GM12892 (cell line): ENCODE measurements at places on chromosomes 2 and 18.

- no peak for DNase-seq
Measured at GRCh38 chr2:241052677-241053360, 49.3 kb downstream of the MTERF4 start.

- peak; percentile 41 for DNase-seq
Measured at GRCh38 chr2:46942143-46942526, 26.5 kb upstream of the MCFD2 start.

DNA sequence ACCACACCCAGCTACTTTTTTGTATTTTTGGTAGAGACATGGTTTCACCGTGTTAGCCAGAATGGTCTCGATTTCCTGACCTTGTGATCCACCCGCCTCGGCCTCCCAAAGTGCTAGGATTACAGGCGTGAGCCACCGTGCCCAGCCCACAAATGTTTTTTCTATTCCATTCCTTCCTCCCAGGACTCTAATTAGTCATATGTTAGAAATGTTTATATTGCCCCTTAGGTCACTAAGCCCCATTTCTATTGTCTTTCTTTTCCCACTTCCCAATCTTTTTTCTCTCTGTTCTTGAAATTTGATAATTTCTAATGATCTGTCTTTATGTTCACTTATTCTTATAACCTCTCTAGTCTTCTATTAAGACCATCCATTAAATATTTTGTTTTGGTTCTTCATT, 31.3 kb upstream of the CDCA7 start:
- no peak for DNase-seq

DNA sequence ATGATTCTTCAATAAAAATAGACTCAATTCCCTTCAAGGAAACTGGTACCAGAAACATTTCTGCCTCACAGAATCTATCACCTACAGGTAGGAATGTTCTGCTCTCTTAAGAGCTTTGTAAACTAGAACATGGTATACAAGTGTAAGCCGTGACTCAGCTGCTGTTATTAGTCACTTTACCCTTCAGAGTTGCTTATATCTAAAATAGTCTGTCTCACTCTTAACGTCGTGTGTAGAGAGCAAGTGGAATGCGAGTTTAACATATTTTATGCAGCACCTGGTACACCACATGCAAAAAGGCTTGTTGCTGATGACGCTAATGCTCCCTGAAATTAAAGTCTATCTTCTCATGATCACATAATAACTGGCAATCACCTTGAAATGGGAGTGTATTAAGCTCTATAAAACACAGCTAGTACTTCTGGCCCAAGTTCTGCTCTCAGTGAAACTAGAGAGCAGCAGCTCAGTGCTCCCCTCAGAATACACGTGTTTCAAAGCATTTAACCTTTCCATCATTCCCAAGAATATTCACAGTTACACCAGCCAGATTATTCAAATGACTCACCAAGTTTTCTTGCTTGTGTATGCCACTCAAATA, 420.0 kb downstream of the ZEB2 start:
- no peak for DNase-seq

GRCh38 chr2:205232086-205232485, 450.2 kb upstream of the NRP2 start:
- DNase-seq = no peak

- DNase-seq = no peak
Measured at GRCh38 chr2:179428649-179429048, 164.0 kb upstream of the SESTD1 start.

DNA sequence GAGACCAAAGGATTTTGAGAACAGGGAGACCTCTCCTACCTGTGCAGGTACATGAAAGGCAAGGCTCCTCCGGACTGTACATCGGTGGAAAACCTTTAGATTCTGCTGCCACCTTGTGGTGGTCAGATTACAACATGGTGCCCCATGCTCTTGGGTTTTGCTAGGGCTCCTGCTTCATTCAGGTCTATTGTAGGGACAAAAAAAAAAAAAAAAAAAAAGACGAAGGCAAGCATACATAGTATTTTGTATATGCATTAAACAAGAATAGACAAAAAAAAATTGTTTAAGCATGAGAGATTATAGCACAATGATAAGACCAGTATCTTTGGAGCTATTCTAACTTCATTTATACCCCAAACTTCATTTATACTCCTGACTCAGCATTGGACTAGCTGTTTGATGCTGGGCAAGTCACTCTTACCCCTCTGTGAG, 27.4 kb upstream of the SPR start:
- DNase-seq = no peak

GRCh38 chr2:68832233-68832869, 38.8 kb downstream of the BMP10 start:
- DNase-seq = no peak

DNA sequence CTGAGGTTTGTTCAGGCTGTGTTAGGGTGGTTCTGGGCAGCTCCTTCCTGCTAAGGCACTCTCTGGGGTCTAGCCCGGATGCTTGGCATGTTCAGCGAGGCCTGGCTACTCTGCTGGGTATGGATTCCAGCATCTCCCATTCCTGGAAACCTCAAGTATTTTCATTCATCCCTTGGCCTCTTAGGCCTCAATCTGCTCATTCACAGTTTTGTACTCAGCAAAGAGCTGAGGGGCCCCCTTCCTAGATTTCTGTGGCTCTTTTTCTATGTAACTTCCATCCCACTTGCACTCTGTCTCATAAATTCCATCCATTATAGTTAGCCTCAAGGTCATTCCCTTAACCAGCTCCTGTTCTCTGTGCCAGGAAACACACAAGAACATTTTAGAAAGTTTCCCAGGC, 798.8 kb upstream of the HS6ST1 start:
- no peak for DNase-seq
